CD8-positive, alpha-beta memory T cell (primary cell): ENCODE measurements at places on chromosomes 13 and 19.

DNA sequence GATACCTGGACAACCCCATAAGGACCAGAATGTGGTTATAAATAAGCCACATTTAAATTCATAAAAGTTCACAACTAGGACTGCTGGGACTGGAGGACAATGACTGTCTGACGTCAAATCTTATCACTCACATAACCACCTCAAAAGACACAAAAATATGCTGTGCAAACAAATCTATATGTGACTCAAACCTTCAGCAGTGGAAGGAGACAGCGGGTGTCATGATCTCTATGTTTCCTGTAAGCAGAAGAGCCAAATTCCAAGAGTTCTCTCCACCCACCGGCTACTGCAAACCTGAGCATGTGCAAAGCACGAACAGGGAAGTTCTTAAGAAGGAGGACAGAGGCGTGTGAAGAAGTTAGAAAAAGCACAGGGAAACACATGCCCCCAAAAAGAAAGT is 113.2 kb downstream of the MYCBP2 start:
- DNase-seq = no peak

DNA sequence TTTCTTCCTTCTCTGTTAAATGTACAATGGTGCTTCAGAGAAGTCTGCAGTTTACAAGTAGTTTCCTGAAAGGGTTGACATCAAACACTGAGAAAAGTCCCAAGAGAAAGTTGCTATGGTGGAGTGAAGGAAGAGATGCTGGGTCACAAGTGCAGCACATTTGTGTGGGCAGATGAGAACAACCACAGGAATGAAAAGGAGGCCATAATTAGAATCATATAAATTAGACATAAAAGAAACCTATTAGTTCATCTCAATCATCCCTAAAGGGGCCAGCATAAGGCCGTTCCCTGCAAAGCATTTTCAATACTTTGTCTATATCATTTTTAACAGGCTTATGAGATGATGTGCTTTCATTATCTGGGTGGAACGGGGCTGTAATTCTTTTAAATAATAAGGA is 359.2 kb downstream of the IRS2 start:
- DNase-seq = no peak

DNA sequence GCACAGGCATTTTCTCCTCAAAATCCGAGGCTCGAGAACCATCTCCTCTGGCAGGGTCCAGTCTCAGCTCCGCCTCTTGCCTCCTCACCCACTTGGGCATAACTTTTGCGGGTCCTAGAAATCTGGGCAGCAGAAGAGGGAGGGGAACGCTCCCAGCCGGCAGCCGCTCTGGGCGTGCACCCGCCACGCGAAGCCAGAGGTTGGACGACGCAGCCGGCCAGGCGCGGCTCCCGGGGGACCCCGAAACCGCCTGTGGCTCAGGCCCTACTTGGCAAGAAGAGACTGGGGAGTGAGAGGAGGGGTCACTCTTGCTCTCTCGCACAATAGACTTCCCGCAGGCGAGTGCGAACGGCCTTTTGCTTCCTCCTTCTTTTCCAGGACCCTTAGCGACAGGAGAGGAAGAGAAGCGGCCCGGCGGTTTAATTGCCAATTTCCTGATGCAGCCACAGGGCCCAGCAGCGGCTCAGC is 6.0 kb upstream of the SOX1 start:
- DNase-seq = no peak

- no peak for DNase-seq
These were observed 25.0 kb upstream of the TNFSF11 start for GRCh38 chr13:42548731-42549551.

DNA sequence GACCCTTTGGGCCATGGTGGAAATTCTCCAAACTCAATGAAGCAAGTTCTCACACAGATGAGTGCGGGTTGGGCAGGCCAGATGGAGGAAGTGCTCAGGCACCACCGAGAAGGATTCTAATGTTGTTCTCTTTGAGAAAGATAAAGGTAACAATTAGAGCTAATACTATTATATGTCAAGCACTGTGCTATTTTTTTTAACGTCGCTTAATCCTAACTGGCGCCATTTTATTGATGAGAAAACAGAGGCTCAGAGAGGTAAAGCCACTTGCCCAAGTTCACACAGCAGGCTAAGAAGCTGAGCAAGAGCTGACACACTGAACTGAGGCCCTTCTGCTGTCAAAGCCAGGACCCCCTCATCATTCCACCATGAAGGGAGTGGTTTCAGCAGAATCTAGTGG is 1.0 kb downstream of the FBL start:
- no peak for DNase-seq

GRCh38 chr13:98454389-98454881 is 122.5 kb downstream of the STK24 start:
- no peak for DNase-seq

DNA sequence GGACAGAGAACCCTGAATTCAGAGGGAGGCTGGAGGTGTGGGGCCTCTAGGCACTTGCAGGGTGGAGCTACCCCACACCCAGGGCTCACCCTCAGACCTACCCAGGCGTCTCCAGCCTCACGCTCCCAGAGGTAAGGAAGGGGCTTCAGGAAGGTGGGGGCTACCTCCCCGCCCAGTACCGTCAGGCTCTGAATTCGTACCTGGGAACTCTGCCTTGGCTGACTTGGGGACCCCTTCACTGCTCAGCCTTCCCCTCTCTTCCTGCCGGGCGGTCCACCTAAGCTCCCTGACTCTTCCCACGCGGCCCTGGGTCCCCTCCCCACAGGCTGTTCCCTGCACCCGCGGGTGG is 28.5 kb upstream of the PARP4 start:
- DNase-seq = no peak

DNA sequence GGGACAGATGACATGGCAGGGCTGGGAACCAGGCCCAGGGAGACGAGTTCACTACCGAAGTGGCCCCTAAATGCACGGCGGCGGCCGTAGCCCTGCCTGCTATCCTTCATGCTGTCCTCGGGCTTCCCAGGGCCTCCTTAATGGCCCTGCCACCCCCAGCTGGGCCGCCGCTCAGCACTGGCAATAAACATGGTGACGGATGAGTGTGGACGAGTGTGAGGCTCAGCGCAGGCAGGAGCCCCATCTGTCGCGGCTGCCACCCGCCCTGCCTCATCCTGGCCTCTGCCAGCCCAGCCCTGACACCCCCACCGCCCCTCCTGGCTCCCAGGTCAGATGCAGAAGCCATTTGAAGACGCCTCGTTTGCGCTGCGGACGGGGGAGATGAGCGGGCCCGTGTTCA is 13.6 kb downstream of the PIN1 start:
- DNase-seq = no peak

DNA sequence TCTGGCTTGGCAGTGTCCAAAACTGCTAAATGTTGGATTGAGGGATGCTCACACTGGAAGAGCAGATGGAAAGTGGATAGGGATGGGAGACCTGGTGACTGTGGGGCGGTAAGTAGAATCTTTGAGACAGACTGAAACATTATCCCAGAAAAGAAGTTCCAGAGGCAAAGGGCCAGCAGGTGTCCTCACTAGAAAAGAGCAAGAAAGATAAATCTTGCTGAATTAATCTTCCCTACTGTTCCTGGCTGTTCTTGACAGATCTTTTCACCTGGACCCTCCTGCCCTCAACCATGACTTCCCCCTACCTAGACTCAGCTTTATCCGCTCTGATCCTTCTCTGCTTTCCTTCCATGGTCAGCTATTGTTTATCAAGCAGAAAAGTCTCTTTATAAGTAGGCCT is 35.0 kb upstream of the FRY start:
- DNase-seq = no peak
